Gastroesophageal sphincter (tissue), 4 donors: ENCODE measurements at places on chromosomes 1 and 21.

DNA sequence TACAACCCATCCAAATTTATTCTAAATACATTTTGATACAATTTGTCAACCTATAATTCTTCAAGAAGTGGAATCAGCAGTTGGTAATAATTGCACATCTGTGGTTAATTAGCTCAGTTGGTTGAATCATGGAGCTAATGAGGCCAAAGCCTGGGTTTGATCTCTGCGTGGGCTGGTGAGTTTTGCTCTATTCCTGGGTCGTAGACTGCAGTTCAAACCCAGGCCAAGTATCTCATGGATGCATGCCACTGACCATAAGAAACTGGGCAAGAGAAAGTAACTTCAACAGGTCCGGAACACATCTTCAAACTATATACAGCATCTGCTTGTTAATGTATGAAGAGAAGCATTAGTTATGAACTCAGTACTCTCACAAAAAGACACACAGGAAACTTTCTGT lies 779.7 kb downstream of the USP25 start:
- no peak overlapping the region for H3K27ac ChIP-seq
- no peaks in the 10 kb centered on the region for H3K36me3 ChIP-seq
- ATAC-seq: no peak
- H3K27me3 ChIP-seq: no peaks in the 10 kb centered on the region
- no peak overlapping the region for H3K4me3 ChIP-seq

DNA sequence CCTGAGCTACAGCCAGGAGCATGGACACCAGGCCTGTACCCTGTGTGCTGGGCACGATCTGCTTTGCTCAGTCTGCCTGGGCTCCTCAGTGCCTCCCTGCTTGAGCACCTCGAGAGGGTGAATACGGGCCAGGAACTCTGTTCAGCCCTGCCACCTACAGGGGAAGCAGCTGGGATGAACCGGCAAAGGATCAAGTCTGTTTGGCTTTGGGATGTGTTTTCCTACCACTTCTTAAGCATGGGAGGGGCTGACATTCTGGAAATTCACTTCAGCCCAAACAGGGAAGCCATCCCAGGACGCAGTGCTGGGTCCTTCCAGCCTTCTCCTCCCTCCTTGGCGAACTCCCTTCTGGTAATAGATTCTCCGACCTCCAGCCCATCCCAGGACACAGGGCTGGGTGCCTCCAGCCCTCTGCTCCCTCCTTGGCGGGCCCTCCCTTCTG lies 55.8 kb upstream of the SELENON start:
- ATAC-seq: peak; percentile 89
- no peaks in the 10 kb centered on the region for H3K36me3 ChIP-seq
- H3K27ac ChIP-seq: peak overlapping the region; percentile 86
- H3K27me3 ChIP-seq: no peaks in the 10 kb centered on the region

GRCh38 chr1:240500647-240501046 lies 111.3 kb downstream of the GREM2 start:
- no peaks in the 10 kb centered on the region for H3K27me3 ChIP-seq
- no peaks in the 10 kb centered on the region for H3K36me3 ChIP-seq
- no peak overlapping the region for H3K4me3 ChIP-seq
- no peak for ATAC-seq
- no peak overlapping the region for H3K27ac ChIP-seq
- H3K4me1 ChIP-seq: no peaks in the 10 kb centered on the region

GRCh38 chr1:41672173-41672572 lies 187.7 kb upstream of the EDN2 start:
- no peaks in the 10 kb centered on the region for H3K27me3 ChIP-seq
- no peak for ATAC-seq
- H3K27ac ChIP-seq: no peak overlapping the region
- H3K4me3 ChIP-seq: no peak overlapping the region
- H3K36me3 ChIP-seq: no peaks in the 10 kb centered on the region

- H3K36me3 ChIP-seq: no peaks in the 10 kb centered on the region
- H3K4me3 ChIP-seq: no peak overlapping the region
- no peaks in the 10 kb centered on the region for H3K27me3 ChIP-seq
- no peak for ATAC-seq
- H3K27ac ChIP-seq: no peak overlapping the region
Measured at GRCh38 chr1:27293915-27294314, 28.0 kb upstream of the TMEM222 start.

DNA sequence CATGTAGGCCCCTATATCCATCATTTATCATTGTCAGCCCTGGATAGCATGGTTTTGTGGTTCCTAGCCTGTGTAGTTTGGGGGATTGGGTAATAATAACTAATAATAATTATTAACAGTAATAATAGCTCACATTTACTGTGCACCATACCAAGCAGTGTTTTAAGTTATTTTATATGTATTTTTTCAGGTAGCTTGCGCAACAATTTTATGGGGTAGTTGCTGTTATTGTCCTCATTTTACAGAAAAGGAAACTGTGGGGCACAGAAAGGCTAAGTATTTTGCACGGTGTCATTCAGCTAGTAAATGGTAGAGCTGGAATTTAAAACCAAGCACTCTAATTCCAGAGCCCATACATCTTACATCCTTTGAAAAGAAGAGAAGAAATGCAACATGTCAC lies 179.8 kb downstream of the HS2ST1 start:
- no peaks in the 10 kb centered on the region for H3K27me3 ChIP-seq
- no peak overlapping the region for H3K4me3 ChIP-seq

DNA sequence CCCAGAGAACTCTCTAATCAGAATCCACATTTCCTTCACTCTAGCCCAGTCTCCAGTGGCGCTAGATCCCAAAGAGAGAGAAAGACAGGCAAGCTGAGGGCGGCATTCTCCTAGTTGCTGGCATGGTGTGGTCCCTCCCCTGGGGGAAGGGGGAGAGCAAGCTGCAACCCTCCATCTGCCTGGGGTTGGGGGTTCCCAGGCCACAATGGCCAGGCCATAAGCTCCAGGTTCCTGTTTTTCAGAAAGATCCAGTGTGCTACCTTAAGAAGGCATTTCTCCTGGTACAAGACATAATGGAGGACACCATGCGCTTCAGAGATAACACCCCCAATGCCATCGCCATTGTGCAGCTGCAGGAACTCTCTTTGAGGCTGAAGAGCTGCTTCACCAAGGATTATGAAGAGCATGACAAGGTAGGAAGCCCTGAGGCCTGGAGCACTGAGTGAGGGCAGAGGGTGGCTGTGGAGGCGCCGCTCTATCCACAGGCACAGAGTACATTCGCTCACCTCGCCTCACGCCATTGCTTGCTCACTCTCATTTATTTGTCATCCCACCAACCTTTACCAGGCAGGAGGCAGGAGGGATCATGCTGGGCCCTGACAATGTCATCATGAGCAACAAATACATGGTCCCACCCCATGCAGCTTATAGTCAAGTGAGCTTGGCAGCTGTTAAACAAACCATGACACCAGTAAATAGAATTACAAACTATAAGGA lies 6.6 kb downstream of the CSF1 start:
- no peak for ATAC-seq
- H3K4me1 ChIP-seq: peaks cover 12% of the 10 kb centered on the region
- no peak overlapping the region for H3K27ac ChIP-seq
- no peak overlapping the region for H3K4me3 ChIP-seq

GRCh38 chr21:41597811-41598231 lies 89.9 kb upstream of the TMPRSS2 start:
- H3K36me3 ChIP-seq: no peaks in the 10 kb centered on the region
- ATAC-seq: no peak
- no peak overlapping the region for H3K27ac ChIP-seq
- H3K27me3 ChIP-seq: peaks cover 5% of the 10 kb centered on the region

- no peak overlapping the region for H3K4me3 ChIP-seq
- no peaks in the 10 kb centered on the region for H3K4me1 ChIP-seq
- no peaks in the 10 kb centered on the region for H3K36me3 ChIP-seq
- no peak overlapping the region for H3K27ac ChIP-seq
- ATAC-seq: no peak
Measured at GRCh38 chr1:165815725-165816124, 11.7 kb upstream of the UCK2 start.

DNA sequence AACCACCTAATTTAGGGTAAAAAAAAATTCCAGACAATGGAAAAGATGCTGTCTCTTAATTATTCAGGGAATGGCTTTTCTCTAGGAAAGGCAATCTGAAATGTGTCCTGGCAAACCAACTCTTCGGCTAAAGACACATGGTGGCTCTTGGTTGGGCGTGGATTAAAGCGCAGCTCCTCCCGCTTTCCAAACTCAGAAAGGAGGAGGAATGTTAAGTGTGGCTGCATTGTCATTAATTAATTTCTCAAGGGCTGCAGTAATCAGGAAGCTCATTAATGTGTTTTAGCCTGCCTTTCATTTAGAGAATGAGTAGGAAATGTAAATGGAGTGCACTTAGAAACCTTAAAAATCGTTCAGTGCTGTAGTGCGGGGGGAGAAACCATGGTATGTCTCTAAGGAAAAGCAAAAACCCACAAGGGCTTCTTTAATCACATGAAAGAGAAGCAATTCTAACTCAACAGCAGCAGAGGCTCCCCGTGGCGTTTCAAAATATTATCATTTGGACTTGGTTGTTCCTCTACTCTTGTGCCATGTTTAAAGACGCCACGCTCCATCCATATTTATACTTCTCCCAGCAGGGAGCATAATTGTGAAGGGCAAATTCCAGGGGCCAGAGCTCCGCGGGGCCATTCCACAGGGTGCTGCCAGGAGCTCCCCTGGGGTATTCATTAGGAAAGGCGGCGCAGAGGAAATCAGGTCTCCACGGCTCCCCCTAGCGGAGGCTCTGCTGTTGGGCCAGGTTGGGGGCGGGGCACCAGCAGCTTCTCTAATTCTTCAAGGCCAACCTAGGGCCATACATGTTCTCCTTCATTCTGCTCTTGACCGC lies 91.9 kb upstream of the SSX2IP start:
- peaks cover 3% of the 10 kb centered on the region for H3K4me1 ChIP-seq
- H3K27ac ChIP-seq: no peak overlapping the region
- H3K36me3 ChIP-seq: no peaks in the 10 kb centered on the region
- ATAC-seq: no peak
- H3K4me3 ChIP-seq: no peak overlapping the region
- no peaks in the 10 kb centered on the region for H3K27me3 ChIP-seq

DNA sequence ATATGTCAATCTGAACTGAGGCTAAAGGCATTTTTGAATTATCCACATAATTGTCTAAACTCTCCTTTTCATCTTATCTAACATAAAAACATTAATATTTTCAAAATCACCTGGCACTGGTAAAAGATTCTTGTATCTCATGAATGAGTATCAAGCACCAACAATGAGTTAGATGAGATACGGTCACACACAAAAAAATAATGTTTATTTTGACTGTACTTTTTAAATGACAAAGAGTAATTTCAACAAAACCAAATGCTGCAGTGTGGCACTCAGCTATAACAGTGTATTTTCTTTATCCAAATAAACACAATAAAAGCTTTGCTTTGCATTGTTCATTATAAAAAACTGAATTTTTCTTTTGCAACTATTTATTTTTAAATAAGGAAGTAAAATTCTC lies 59.5 kb downstream of the EIF4G3 start:
- ATAC-seq: no peak
- H3K27ac ChIP-seq: no peak overlapping the region
- no peak overlapping the region for H3K4me3 ChIP-seq
- H3K36me3 ChIP-seq: no peaks in the 10 kb centered on the region

DNA sequence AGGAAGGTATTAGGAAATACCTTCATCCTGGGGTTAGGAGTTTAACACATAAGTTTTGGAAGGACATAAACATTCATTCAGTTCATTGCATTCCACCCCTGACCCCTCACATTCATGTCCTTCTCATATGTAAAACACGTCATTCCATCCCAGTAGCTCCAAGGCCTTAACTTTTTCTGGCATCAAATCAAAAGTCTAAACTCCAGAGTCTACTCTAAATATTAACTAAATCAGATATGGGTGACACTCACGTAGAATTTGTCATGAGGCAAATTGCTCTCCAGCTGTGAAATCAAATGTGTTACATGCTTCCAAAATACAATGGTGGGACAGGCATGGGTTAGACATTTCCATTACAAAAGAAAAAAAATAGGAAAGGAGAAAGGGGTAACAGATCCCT lies 298.2 kb upstream of the LRRC7 start:
- no peaks in the 10 kb centered on the region for H3K4me1 ChIP-seq
- no peaks in the 10 kb centered on the region for H3K36me3 ChIP-seq
- H3K27ac ChIP-seq: no peak overlapping the region
- ATAC-seq: no peak
- no peaks in the 10 kb centered on the region for H3K27me3 ChIP-seq
- no peak overlapping the region for H3K4me3 ChIP-seq

- H3K27me3 ChIP-seq: no peaks in the 10 kb centered on the region
- no peak overlapping the region for H3K27ac ChIP-seq
- no peak for ATAC-seq
- no peak overlapping the region for H3K4me3 ChIP-seq
- H3K36me3 ChIP-seq: no peaks in the 10 kb centered on the region
Measured at GRCh38 chr1:81238129-81238528, 562.6 kb upstream of the ADGRL2 start.

DNA sequence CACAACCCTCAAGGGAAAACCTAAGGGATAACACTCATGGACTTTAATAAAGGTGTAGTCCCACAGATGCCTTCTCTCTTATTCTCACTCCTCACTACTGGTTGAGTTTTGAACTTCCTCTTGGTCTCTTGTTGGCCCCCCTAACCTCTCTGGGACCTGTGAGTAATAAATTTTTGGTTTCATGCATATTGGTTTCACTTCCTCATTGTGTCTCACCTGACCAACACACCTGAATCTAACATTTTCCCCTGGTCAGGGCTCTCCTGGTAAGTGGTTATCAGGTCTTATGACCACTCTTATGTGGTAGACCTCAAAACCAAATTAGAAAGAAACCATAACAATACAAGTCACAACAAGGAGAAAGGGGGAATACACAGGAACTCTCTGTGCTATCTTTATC lies 60.5 kb upstream of the PRMT6 start:
- no peaks in the 10 kb centered on the region for H3K36me3 ChIP-seq
- H3K4me3 ChIP-seq: no peak overlapping the region
- ATAC-seq: no peak
- no peaks in the 10 kb centered on the region for H3K27me3 ChIP-seq
- H3K27ac ChIP-seq: no peak overlapping the region
- no peaks in the 10 kb centered on the region for H3K4me1 ChIP-seq

DNA sequence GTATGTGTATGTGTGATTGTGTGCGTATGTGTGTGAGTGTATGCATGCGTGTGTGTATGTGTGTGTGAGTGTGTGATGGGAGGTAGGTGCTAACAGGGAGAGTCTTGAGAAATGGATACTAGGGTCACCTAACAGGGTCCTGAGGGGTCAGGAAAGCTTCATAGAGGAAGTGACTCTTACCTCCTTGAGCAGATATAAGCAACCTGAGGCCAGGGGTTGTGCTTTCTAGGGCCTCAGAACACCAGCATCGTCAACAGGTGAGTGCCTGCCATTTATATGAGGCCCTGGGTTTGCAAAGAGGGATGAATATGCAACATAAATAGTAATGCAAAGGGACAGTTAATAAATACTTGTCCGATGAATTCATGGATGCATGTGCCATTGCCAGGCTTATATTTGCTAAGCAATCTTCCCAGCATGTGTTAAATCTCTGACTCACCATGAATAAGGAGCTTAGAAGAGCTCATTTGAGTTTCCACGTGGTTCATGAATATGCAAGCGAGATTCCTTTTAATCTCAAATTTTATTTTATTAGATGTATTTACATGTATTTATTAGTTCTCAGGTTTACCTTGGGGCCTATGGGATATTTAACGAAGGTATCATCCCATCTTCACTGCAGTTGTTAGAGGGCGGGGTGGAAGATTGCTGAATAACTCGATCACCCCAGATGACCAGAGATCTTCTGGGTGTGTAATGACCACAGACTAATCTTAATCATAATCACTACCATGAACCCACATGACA lies 438.3 kb downstream of the CAMTA1 start:
- no peak overlapping the region for H3K4me3 ChIP-seq
- no peak for ATAC-seq
- no peaks in the 10 kb centered on the region for H3K4me1 ChIP-seq
- peaks cover 17% of the 10 kb centered on the region for H3K27me3 ChIP-seq
- no peak overlapping the region for H3K27ac ChIP-seq
- H3K36me3 ChIP-seq: no peaks in the 10 kb centered on the region
